ENCODE measurements at places on chromosomes 12 and 14. TPM values are rescaled to one million over a fixed set of nuclear protein-coding genes. Genes with fewer than 3 reads are reported as not detected.

- H3K4me3 ChIP-seq = no peak overlapping the region
- no peaks in the 10 kb centered on the region for H3K36me3 ChIP-seq
- DNase-seq = no peak
- no peaks in the 10 kb centered on the region for H3K4me1 ChIP-seq
- peaks cover 5% of the 10 kb centered on the region for H3K27me3 ChIP-seq
Measured at GRCh38 chr14:103073876-103074728, 9.9 kb upstream of the LBHD2 start.

DNA sequence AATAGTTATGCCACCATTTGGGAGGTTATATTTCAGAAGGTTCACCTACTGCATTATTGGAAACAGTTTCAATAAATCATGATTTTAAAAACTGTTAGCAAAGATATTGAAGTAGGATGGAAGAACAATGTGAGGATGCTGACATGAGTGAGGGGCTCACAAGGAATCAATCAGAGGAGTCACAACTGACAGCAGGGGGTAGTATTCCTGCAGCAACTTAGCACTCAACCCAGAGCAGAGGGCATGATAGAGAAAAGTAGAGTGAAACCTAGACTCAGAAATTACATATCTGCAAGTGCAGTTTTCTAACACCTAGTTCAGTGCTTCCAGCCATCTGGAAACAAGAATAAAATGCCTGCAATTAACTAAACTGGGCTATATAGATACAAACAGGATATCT lies 772.5 kb upstream of the USP15 start:
- H3K36me3 ChIP-seq = no peaks in the 10 kb centered on the region
- H3K27ac ChIP-seq = no peak overlapping the region
- no peak overlapping the region for H3K4me3 ChIP-seq
- H3K4me1 ChIP-seq = no peaks in the 10 kb centered on the region
- DNase-seq = no peak

- H3K4me3 ChIP-seq = no peak overlapping the region
- H3K27ac ChIP-seq = no peak overlapping the region
- H3K27me3 ChIP-seq = no peaks in the 10 kb centered on the region
Measured at GRCh38 chr12:39928181-39928899, 177.5 kb downstream of the SLC2A13 start.

DNA sequence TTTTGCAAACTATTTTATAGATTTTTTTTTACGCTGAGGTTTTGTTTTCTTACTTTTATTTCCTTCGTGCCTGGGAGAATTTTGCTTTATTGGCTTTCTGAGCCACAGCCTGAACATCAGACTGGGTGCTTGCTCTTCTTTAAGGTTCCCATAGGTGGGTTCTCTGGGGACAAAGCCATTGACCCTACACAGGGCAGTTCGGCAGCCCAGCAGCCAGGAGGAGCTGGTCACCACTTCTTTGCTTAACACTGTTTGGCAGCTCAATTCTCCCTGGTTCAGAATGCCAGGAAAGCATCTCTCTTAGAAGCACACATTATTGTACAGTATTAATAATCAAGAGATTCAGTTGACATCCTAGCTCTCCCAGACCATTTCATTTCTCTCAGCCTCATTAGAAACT lies 140.8 kb upstream of the NEDD1 start:
- no peaks in the 10 kb centered on the region for H3K36me3 ChIP-seq
- no peak for DNase-seq
- peaks cover 14% of the 10 kb centered on the region for H3K27me3 ChIP-seq
- H3K4me1 ChIP-seq = no peaks in the 10 kb centered on the region
- H3K4me3 ChIP-seq = no peak overlapping the region

DNA sequence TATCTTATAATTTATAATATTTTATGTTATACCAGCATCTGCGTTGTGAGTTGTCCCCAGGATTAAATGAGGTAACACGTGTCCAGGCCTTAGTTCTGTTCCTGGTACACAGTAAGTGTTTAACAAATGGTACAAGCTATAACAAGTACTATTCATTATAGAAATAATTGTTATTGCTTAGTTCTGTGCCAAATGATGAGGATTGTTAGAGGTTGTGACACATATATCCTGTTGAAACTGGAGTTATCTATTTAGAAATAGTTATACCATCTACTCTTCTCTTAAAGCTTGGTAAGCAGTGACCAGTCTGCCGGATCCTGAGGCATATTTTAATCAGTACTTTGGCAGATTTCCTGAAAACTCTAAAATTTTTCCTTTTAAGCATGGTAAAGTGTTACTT lies 1066.5 kb downstream of the TMTC2 start:
- no peak overlapping the region for H3K4me3 ChIP-seq
- H3K36me3 ChIP-seq = no peaks in the 10 kb centered on the region
- no peak overlapping the region for H3K27ac ChIP-seq
- no peaks in the 10 kb centered on the region for H3K4me1 ChIP-seq

DNA sequence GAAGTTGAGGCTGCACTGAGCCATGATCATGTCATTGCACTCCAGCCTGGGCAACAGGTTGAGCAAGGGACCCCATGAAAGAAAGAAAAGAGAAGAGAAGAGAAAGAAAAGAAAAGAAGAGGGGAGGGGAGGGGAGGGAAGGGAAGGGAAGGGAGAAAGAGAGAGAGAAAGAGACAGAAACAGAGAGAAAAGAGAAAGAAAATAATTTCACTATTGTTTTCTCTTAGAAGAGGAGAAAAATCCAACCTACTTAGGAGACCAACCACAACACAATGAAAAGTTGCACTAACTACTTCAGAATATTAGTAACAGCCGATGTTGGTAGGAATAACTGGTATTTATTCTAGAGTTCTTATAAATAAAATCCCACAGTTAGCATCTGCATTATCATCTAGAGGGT lies 9.6 kb downstream of the TRAPPC6B start:
- no peak overlapping the region for H3K4me3 ChIP-seq
- H3K27me3 ChIP-seq = no peaks in the 10 kb centered on the region
- peaks cover 9% of the 10 kb centered on the region for H3K36me3 ChIP-seq
- peak overlapping the region; percentile 83 for H3K27ac ChIP-seq
- peaks cover 24% of the 10 kb centered on the region for H3K4me1 ChIP-seq

DNA sequence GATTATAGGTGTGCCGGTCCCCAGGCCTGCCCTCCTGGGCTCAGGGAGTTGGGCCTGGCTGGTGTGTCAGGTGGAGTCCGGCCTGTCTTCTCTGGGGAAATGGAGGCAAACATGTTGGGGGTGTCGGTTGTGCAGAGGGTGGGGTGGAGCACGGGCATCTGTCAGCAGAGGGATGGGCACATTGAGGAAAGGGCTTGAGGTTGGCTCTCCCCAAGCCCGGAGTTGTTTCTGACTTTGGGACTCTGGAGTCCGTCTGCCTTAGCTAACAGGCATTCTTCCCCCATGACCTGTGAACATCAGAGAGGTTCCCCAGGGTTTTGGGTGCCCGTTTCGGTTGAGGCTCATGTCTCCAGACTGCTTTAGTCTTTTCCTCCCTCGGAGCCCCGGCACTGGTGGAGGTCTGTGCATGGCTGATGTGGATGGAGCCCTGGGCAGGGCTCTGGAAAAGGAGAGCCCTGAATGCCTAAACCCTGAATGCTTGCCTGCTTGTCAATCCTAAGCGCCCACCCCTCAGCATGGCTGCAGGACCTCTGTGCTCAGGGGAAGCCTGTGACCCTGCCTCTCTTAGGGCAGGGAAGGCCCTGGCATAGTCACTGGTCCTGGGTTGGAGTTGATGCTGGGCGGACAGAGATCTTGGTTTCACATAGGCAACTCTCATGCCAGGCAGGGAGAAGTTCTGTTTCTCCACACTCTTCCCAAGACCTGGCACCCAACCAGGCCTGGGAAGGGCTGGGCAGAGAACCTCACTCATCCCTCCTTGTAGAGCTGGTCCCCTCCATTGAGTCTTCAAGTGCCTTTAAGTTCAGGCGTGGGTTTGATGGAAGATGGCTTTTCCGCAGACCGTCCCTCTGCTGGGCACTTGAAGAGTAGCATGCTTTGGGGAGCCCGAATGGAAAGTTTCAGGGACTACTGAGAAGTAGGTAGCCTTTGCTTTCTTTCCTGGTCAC lies 12.9 kb downstream of the NYNRIN start:
- H3K36me3 ChIP-seq = no peaks in the 10 kb centered on the region
- H3K4me1 ChIP-seq = peaks cover 8% of the 10 kb centered on the region
- DNase-seq = no peak

DNA sequence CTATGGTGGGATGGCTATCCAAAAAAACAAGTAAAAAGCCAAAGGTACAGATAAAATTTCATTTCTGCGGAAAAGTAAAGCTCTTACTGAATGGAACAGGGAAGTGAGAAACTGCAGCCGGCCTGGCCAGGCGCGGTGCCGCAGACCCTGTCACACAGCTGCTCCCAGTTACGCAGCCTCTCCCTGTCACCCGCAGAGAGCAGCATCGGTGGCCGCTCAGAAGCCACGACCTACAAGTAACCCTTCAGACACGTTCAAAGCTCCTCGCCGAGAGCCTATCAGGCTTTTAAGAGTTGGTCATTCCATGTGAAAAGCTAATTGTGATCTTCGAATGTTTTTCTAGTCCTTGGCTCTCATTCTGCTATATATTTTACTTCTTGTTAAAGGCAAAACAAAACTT lies 11.0 kb upstream of the ANKLE2 start:
- H3K27me3 ChIP-seq = no peaks in the 10 kb centered on the region
- peaks cover 15% of the 10 kb centered on the region for H3K4me1 ChIP-seq
- H3K27ac ChIP-seq = peak overlapping the region; percentile 57
- H3K36me3 ChIP-seq = peaks cover 2% of the 10 kb centered on the region
- H3K4me3 ChIP-seq = no peak overlapping the region

- no peak overlapping the region for H3K27ac ChIP-seq
- H3K36me3 ChIP-seq = no peaks in the 10 kb centered on the region
- H3K4me1 ChIP-seq = peaks cover 21% of the 10 kb centered on the region
- H3K27me3 ChIP-seq = no peaks in the 10 kb centered on the region
- DNase-seq = no peak
Measured at GRCh38 chr12:8077207-8077606, 4.9 kb upstream of the NECAP1 start.

GRCh38 chr14:81435391-81436295 lies 35.5 kb upstream of the STON2 start:
- peaks cover 12% of the 10 kb centered on the region for H3K4me1 ChIP-seq
- H3K4me3 ChIP-seq = peak overlapping the region; percentile 91
- no peak for DNase-seq
- H3K27ac ChIP-seq = no peak overlapping the region
- H3K27me3 ChIP-seq = peaks cover 78% of the 10 kb centered on the region
- H3K36me3 ChIP-seq = peaks cover 2% of the 10 kb centered on the region

DNA sequence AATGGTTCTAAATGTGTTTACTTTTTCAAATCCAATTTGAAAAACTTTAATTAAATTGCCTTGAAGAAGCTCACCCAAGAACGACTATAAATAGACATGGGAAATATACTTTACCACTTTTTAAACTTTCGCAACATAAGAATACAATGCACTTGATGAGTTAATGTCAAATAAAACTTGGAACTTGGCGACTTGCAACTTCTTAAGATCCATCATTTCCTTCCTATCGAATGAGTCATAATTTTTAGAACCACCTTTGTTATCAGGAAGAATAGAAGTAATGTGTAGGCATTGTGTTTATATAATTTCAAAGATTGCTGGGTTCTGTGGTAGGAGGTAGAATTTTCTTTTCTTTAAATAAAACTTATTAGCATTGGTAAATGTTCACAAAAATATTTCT lies 1417.4 kb upstream of the FLRT2 start:
- H3K27me3 ChIP-seq = no peaks in the 10 kb centered on the region
- DNase-seq = no peak
- H3K4me1 ChIP-seq = no peaks in the 10 kb centered on the region
- no peak overlapping the region for H3K4me3 ChIP-seq

DNA sequence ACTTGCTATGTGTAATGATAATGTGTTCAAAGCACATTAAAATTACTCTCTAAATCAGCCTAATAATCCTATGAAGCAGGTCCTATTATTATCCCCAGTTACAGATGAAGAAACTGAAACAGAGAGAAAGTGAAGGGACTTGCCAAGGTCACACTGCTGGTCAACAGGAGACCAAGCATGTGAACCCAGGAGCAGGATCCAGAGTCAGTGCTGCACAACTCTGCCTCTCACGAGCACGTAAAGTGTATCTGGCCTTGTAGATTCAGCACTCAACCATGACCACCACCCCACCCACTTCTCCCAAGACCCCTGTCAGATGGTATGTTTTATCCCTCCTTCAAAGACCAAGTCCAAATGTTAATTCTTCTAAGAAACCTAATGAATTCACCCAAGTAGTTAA lies 100.7 kb downstream of the TTC7B start:
- H3K36me3 ChIP-seq = no peaks in the 10 kb centered on the region
- no peak overlapping the region for H3K4me3 ChIP-seq
- no peak for DNase-seq
- H3K4me1 ChIP-seq = peaks cover 3% of the 10 kb centered on the region
- H3K27ac ChIP-seq = peak overlapping the region; percentile 11

DNA sequence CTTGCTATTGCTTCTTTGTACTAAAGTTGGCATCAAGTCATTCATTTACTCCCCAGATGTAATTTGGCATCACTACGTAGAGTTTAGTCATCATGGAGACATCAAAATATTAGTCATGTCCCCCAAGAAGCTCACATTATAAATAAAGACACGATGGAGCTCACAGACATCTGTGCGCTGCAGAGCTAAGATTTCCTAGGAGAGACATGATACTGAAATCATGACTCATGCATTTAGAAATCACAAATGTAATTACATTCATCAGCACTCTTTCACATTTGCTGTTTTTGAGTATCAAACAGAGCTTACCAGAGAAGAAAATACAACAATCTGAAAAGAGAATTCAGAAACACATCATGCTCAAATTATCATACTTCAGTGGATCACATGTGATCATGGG lies 169.8 kb downstream of the LRIG3 start:
- H3K4me1 ChIP-seq = no peaks in the 10 kb centered on the region
- H3K27me3 ChIP-seq = no peaks in the 10 kb centered on the region
- H3K4me3 ChIP-seq = no peak overlapping the region
- no peak for DNase-seq

Gene COX8C
- total RNA-seq = not detected

Gene MANSC4
- total RNA-seq = not detected

Gene NR1H4
- not detected for total RNA-seq
